Spinal cord (tissue), 10 donors: ENCODE measurements at places on chromosomes 1 and 21. TPM values are rescaled to one million over a fixed set of nuclear protein-coding genes. Genes with fewer than 3 reads are reported as not detected.

DNA sequence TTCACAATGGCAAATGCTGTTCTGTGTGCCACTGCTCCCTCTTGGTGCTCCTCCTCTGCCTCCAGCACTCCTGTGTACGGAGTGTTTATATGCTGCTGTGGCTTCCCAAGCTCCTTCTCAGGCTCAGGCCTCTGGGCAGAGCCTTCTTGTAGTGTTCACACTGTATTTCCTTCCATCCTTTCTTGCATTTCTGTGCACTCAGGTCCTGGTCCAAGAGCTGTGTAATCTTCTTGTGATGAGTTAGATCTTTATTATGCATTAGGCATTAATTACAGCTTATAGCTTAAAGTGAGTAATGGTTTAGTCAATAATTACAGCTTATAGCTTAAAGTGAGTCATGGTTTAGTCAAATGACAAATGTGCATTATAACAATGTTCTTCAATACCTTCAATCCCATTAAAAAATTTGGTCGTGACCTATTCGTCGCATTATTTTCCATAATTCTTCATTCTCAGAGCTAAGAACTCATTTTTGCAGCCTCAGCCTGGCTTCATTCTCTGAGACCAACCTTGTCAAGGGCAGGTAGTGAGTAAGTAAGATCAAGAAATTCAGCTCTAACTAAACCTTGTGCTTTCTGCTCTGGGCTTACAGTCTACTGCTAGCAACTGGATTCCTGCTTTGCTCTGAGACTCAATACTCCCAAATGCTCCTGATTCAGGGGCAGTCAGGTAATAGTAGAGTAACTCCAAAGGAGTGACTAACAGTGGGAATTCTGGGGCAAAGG lies 154.5 kb upstream of the SPAG17 start:
- H3K4me3 ChIP-seq = no peak overlapping the region
- no peak for DNase-seq
- H3K36me3 ChIP-seq = no peaks in the 10 kb centered on the region
- no peaks in the 10 kb centered on the region for H3K27me3 ChIP-seq
- no peaks in the 10 kb centered on the region for H3K4me1 ChIP-seq

- H3K4me3 ChIP-seq = no peak overlapping the region
- no peaks in the 10 kb centered on the region for H3K36me3 ChIP-seq
- no peaks in the 10 kb centered on the region for H3K4me1 ChIP-seq
- H3K27ac ChIP-seq = no peak overlapping the region
Measured at GRCh38 chr1:60044881-60045280, 28.7 kb downstream of the C1orf87 start.

DNA sequence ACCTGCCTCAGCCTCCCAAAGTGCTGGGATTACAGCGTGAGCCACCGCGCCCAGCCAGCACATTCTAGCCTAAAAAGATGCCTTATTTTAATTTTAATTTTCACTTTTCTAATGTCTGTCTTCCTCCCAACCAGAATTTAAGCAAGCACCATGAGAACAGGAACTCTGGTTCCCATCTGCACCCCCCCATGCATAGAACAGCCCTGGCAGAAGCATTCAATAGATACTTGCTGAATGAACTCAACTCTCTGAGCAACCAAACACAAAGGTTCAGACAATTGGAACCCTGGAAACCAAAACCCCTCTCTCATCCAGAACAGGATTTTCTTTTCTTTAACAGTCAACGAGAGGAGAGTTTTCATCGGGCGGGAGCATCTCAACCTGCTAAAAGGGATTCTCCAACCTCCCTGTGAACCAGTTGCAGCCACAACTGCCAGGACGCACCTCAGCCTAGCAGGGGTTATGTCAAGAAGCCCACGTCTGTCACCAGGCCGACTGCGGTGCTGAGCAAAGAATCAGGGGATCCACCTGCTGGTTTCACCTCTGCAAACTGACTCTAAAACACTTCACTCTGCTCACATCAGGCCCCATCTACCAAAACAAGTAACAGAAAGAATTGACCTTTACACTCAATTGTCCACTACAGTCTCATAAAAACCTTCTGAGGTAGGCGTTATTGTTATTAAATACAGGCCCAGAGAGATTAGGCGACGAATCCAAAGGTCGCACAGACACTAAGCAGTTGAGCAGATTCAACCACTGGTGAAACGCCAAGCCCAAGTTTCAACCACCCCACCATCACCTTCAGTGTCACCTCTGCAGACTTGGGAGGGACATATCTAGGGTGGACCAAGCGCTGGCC lies 1.7 kb downstream of the KIAA2013 start:
- H3K4me3 ChIP-seq = peak overlapping the region; percentile 31
- no peak for DNase-seq
- H3K27ac ChIP-seq = no peak overlapping the region
- no peaks in the 10 kb centered on the region for H3K27me3 ChIP-seq
- H3K36me3 ChIP-seq = peaks cover 44% of the 10 kb centered on the region

GRCh38 chr1:201448990-201449389 lies 20.0 kb downstream of the PHLDA3 start:
- peak overlapping the region; percentile 74 for H3K27ac ChIP-seq
- H3K4me1 ChIP-seq = peaks cover 37% of the 10 kb centered on the region
- DNase-seq = peak; percentile 60
- no peak overlapping the region for H3K4me3 ChIP-seq
- no peaks in the 10 kb centered on the region for H3K27me3 ChIP-seq

Gene NBPF10
- 1.7 TPM for total RNA-seq

- H3K4me3 ChIP-seq = no peak overlapping the region
- H3K27ac ChIP-seq = no peak overlapping the region
- no peaks in the 10 kb centered on the region for H3K27me3 ChIP-seq
- no peak for DNase-seq
Measured at GRCh38 chr1:225458222-225458631, 30.4 kb upstream of the LBR start.

DNA sequence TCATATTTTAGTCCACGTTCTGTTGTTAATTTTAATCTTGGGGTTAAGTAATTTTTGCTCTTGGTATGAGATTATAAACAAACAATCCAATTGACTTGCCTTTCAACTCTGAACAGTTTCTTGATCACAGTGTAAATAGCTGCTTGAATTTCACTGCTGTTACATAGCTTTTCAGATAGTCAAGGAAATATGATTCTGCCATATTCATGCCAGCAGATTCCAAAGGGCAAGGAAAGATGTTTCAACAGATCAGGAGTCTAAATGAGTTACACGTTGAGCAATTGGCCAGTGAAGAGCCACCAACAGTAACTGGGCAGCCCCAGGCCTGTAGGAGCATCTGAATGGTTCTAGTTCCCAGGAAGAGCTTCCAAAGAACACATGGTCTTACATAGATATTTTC lies 93.6 kb downstream of the LEPR start:
- DNase-seq = no peak
- H3K36me3 ChIP-seq = no peaks in the 10 kb centered on the region
- no peak overlapping the region for H3K4me3 ChIP-seq
- no peak overlapping the region for H3K27ac ChIP-seq
- H3K4me1 ChIP-seq = no peaks in the 10 kb centered on the region
- no peaks in the 10 kb centered on the region for H3K27me3 ChIP-seq
